Activated CD4-positive, alpha-beta T cell treated with anti-CD3 and anti-CD28 coated beads, Interleukin-2, amount 50 U/mL, for 4 hours (primary cell): ENCODE measurements at places on chromosomes 2 and 18.

- DNase-seq: no peak
Observed at GRCh38 chr18:42509750-42510415, 554.8 kb downstream of the PIK3C3 start.

GRCh38 chr2:144331674-144332355, 188.1 kb downstream of the ZEB2 start:
- DNase-seq: no peak

DNA sequence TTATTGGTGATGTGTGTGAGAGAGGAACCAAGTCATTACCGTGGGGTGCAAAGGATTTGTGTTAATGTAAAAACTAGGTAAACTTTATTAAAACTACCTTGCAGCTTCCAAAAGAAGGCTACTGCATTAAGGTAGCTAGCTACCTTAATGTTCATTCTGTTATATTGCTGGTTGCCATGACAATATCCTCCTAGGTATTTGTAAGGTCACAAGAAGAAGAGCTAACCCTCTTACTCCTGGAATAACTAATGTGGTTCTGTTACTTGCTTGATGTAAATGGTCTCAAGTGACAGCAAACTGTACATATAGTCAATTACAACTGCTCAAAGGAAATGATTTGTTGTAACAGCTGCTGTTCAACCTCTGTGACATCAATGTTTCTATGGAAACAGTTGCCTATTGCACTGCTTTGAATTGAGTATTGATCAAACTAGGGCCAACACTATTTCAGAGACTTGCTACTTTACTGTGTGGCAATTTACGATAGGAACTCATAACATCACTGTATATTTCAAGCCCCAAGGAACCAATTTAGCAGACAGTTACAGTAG, 319.8 kb upstream of the HNRNPA3 start:
- no peak for DNase-seq

DNA sequence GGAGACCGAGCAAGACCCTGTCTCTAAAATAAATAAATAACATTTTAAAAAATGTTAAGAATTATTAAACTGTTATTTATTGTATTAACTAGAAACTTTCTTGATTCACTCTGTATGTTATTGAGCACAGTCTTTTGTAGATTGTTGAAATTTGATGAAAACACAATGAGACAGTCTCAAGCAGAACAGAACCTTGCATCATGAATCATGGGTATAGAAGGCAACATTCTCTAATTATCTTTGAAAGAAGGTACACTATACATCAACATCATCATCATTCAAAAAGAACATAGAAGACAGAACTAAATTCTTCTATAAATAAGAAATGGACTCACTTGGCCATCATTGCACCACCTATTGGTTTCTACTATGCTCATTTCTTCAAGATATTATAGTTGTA, 67.7 kb downstream of the SLC8A1 start:
- no peak for DNase-seq

DNA sequence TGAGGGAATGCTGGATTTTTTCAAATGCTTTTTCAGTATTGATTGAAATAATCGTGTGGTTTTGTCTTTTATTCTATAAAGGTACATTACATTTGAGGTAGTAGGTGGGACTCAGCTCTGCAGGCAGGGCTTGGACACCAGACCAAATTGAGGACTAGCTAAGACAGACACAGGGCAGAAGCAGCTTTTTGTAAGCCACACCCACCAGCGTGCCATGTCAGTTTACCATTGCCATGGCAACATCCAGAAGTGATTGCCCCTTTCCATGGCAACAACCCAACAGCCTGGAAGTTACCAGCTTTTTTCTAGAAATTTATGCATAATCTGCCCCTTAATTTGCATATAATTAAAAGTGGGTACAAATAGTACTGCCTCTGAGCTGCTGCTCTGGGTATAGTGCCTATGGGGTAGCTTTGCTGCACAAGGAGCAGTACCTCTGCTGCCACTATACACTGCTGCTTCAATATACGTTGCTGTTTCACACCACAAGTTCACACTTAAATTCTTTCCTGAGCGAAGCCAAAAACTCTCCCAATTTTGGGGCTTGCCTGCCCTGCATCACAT, 23.6 kb upstream of the VWA3B start:
- no peak for DNase-seq

DNA sequence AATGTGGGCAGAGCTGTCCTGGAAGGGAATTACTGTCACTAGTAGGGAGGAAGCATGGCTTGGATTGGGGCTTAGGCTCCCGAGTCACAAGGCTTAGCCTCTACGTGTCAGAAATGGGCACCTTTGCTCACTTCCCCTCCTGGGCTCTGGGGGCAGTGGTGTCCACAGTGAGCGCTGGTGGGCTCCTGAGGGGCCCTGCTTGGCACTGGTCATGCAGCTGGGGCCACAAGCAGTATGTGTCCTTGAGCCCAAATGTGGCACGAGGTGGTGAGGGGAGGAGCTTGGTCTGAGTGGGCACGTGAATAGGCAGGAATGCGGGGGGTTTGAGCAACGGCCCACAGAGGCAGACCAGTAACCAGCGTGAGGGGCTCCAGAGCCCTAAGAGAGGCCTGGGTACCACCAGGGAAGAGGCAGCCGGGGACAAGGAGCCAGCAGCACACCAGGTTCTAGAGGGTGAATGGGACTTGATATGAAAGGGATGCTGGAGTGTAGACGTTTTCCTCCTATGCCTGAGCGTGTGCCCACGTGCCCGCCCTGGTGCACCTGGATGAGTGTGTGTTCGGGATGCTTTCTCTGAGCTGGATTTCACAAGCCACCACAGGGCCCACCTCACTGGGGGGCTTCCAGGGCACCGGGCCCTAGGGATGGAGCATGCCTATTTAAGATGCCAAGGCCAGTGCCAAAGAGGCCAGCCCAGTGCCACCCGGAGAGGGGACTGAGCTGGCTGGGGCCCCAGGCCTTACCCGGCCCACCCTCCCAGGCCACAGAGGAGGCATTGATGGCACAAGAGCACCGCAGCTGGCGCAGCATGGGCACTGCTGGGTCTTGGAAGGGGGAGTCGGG, 22.8 kb upstream of the PTMA start:
- no peak for DNase-seq

GRCh38 chr2:226721541-226721940, 78.1 kb downstream of the IRS1 start:
- DNase-seq: no peak

GRCh38 chr2:148990968-148991367, 47.5 kb upstream of the LYPD6B start:
- no peak for DNase-seq

DNA sequence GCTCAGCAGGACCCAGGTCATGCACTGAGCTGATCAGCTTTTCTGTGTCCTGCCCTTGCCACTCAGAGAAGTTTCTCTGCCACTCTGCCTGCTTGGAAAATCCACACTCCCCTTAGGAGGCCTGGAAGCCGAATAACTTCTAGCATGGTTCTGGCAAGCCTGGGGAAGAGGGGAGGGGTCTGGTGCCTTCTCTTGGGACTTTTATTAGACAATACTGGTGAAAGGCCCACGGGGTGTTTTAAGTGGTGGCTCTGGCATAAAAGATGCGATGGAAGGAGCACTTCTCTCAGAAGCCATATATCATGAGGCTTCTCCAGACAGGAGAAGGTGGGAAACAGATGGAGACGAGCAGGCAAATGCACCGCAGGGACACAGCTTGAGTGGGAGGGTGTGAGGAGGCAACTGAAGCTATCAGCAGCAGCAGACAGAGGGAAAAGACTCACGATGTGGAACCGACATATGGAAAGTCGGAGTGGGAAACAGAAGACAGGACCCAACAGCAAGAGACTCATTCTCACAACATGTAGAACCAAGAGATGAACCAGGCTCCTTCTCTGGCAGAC, 141.8 kb upstream of the CTNNA2 start:
- no peak for DNase-seq

DNA sequence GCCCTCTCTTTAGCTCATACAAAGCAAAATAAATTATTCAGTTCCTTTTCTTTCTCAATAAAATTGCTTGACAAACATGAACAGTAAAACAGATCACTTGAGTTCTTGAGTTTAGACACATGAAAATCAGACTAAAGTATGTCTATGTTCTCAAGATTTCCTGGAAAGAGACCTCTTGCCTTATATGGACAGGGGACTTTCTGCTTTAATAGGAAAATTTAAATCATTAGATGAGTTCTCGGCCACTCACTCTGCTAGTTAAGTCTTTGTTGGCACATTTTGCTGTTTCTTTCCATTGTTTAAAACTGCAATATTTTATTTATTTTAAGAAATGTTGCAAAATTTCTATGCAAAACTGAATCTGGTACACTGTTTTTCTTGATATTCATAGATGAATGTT, 207.8 kb downstream of the RND3 start:
- no peak for DNase-seq

- no peak for DNase-seq
Observed at GRCh38 chr2:210445116-210445707, 31.3 kb downstream of the LANCL1 start.

DNA sequence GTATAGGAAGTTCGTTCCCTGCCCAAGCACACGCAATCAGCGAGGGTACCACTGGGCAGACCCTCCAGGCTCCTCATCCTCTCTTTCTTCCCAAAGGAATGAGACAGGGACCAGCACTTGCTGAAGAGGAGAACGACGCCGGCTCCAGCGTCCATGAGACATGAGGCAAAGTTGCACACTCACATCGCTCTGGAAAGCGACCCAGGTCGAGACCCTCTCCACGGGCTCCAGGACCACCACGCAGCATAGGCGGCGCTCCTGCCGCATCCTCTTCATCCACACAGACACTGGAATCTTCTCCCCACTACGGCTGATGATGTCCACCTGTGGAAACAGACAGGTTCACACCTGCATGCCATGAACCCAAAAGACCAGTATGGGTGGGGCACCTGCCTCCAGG, 10.8 kb downstream of the PASK start:
- no peak for DNase-seq

GRCh38 chr18:74084184-74084855, 63.3 kb downstream of the FBXO15 start:
- DNase-seq: no peak

DNA sequence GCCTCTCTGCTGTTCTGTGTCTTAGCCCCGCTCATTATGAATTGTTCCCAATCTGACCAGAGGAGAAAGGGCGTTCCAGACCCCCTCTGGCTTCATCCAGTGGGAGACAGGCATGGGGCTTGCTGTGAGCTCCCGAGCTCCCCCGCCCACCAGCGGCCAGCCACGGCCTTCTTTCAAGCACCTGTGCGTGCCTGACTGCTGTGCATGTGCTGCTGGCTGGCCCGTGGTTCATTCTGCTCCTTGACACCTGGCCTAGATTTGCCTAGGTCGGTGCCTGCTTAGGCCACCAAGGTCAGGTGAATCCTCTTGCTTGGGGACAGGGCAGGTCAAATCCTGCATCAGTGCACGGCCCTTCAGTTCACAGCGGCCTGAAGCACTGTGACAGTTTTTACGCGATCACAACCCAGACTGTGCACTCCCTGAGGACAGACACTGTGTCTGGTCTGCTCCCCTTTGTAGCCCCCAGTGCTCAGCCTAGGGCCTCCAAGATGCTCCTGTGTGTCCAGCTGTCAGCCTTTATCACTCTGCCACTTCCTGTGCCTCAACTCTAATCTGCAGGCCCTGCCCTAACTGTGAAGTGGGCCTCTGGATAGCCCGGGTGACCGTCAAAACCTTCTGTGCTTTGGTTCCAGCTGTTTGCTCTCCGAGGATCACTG, 3.6 kb upstream of the LPIN1 start:
- no peak for DNase-seq

DNA sequence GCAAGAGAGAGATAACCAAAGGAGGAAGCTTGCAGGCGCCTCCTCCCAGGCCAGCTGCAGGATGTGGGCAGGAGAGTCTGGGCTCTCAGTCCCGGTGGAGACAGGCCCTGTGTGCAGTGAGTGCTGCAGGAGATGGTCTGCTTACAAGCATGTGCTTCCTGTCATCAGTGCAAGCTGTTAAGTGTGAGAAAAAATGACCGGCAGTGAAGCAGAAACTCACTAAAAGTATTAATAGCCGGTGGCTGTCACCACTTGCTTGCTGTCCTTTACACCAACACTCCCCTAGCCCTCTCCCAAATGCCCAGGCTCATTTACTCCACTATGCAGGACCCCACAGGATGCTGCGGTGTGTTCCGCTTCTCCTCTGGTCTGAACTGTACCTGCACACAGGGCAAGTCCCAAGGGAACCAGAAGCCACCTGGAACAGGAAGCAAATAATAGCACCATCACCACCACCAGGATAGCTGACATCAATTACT, 435.6 kb upstream of the HS6ST1 start:
- DNase-seq: no peak

DNA sequence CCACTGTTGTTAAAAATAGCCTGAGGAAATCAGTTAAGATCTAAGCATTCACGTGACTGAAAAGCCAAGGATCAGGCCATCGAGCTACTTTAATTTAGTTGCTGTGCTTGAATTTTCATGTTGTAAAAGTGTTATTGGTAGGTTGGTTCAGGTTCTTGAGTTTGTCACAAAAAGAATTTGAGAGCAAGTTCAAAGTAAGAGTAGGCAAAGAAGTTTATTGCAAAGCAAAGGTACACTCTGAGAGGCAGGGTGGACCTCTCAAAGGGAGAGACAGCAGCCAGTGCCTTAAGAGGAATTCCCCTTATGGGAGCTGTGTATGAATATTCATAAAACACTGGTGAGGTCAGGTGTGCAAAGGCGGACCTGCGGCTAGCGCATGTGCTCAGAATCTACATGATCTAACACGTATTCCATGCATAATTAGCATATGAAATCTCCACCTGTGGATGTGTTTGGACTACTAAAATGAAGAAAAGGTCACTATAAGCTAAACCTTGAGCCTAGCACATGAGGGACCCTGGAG, 236.5 kb downstream of the NDUFA10 start:
- DNase-seq: no peak

DNA sequence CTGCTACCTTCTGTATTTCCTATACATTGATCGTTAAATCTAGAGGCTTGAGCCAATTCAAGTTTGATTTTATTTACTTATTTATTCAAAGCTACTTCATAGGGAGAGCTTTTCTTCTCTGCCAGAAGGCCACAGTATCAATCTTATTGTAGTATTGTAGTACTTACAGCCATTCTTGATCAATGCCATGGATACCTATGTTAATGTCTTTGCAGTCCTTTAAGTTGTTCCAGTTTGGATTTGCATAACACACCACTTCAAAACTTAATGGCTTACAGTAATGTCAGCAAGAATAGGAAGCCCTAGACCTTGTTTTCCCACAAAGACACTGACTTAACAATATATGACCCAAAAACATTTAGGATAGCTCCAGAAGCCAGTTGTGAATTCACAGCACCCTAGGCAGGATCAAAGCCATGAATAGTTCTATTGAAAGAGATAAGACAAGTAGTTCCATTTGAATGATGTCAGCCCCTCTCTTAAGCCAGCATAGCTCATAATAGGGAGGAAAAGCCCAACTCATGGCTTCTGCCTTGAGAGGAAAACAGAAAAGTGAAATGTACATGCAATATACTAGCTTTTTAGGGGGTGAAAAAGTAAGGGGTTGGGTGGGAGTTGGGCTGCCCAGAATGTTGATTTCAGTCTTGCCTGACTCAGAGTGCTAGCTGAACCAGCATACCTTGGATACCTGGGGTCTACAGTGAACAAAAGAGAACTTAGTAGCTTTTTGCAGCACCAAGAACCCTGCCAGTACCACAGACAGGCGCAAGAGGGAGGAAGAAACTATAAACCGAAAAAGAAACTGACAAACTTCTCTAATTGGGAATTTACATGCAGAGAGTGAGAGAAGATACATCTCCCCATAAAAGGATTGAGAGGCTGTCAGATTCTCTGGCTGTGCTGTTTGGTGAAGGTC, 101.4 kb downstream of the CAMKMT start:
- no peak for DNase-seq

GRCh38 chr18:9850309-9850708, 35.5 kb upstream of the TXNDC2 start:
- DNase-seq: no peak
